ENCODE measurements at places on chromosomes 12 and 14.

GRCh38 chr12:30822385-30823155 is 67.8 kb upstream of the CAPRIN2 start:
- DNase-seq = peak; percentile 8

- no peak for DNase-seq
Observed at GRCh38 chr14:36666416-36667206, 5.0 kb downstream of the PAX9 start.

- DNase-seq = no peak
Observed at GRCh38 chr12:53931844-53932581, 6.6 kb upstream of the HOXC13 start.

DNA sequence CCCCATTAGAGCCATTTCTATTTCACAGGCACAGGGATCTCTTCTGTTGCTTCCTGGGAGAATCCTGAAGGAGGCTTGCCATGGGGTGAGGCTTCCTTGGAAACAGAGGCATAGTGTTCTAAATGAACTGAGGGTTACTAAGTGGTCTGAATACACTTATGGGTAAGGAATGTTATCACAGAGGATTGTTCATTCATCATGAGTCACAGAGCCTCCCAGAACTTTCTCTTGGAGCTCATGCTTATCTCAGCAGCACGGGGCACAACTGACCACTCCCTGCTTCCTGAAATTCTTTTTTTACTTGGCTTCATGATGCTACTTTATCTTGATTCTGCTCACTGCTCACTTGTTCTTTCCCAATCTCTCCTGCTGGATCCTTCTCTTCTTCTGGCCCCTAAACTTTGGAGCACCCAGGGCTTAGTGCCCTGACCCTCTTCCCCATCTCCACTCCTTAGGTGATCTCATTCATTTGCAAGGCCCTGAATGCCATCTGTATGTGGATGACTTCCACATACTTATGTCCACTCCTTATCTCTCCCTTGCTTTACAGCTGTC is 57.9 kb downstream of the ANO6 start:
- DNase-seq = no peak

GRCh38 chr12:96457191-96457930 is 32.0 kb upstream of the CFAP54 start:
- no peak for DNase-seq

DNA sequence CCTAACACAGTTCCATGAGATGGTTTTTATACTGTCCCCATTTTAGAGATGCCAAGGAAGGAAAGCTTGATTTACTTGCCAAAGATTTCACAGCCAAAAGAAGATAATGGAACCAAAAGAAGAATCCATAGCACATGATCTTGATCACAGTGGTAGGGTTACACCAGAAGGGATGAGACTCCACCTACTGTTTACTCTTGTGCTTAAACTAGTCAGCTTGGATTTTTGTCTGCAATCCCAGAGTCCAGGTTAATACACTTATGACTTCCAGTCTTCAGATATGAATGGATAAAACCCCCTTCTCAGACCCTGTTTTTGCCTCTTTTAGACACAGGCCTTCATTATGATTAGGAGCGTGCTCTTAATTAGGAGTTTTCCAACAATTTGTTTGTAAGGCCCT is 454.2 kb downstream of the AEBP2 start:
- no peak for DNase-seq

DNA sequence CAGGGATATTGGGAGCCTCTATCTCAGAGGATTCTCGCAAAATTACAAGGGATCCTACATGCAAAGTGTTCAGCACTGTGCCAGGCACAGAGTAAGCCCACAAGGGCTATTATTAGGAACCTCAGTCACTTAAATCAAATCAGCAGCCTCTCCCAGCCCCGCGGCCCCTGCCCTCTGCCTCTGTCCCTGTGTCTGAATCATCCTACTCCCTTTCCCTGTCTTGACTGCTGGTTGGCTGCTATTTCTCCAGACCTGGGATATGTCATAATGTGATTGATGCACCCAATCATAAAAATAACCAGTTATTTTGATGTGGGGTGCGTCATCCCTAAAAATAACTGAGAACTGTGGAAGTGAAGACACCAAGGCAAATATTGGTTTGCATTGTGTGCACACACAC is 176.3 kb downstream of the KSR2 start:
- DNase-seq = no peak

DNA sequence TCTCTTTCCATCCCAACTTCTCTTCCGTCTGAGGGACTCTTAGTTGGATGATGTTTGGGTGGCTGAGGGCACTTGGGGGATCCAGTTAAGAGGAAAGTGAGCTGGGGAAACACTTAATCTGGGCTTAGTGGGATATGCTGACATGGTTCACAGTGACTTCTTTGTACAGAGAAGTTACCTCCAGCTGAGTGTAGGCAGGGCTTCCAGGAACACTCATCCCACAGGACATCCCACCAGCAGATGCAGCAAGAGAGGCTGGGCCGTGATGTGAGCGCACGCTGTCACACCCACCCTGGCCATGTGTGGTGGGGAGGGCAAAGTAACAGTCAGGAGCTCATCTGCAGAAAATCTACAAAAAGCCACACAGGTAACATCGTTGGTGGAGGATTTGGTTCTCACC is 832 bp upstream of the CACNA2D4 start:
- no peak for DNase-seq

DNA sequence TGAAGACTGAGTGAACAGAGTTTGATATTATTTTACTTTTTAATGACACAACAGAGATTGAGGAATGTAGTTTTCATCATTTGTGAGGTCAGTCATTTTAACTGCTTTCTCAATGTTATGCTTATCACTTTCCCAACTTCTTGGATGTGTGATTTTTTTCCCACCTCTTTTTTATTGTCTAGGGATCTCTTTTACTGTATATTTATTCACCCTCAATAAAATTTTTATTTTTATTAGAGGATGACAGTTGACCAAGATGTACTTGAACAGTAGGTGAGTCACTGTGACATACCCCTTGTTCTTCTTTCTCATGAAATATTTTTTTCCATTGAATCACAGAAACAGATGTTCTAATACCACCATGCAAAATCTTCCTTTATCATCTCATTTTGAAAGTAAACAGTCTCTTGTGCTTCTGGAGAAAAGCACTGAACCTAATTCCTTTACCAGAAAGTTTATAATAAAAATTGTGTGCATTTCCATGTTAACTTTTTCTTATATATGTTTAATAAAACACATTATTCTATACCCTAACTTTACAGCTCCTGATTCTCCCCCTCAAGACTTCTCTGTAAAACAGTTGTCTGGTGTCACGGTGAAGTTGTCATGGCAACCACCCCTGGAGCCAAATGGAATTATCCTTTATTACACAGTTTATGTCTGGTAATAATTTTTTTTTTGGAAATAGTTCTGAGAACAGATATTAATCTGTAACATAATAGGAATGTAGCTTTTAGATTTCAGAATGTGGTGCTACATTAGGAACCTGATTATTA is 65.9 kb downstream of the PTPRQ start:
- no peak for DNase-seq

DNA sequence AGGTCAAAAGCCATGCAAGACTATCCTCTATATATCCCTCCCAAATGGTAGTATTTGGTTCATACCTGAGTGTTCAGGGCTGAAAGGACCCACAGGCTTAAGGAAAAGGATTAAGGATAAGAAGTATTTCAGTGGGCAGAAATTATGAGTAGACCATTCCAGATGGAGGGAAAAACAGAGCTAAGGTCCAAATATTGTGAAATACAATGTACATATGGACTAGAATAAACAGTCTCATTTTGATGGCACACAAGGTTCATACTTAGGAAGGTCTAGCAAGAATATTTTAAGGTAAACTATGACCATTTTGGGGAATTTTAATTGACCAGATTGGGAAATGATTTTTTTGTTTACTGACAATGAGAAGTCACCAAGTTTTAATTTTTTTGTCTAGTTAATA is 124.6 kb downstream of the PRKD1 start:
- no peak for DNase-seq

GRCh38 chr14:44404036-44404435 is 103.0 kb downstream of the FSCB start:
- DNase-seq = no peak

- no peak for DNase-seq
Observed at GRCh38 chr14:104678346-104678745, 11.1 kb upstream of the INF2 start.
